Progenitor cell of endocrine pancreas (in vitro differentiated cells): ENCODE measurements at places on chromosomes 7 and 10.

DNA sequence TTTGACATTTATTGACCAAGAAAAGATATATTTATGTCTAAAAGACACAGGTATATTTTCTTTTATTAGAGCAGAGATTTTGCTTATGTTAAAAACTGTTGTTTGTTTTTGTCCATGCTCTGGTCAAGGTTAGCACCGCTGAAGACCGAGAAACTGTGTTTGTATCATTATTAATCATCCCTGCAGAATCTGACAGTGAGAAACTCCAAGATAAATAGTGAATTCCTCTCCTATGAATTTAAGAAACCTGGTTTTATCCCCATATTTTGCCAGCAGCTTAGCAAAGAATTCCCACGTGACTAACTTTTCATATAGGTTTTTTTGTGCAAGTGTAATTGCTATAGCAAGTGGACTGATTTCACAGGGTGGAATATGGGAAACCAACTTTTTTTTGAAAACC is 77.6 kb downstream of the FRMD4A start:
- H3K36me3 ChIP-seq: no peaks in the 10 kb centered on the region
- H3K4me3 ChIP-seq: no peak overlapping the region
- H3K4me1 ChIP-seq: no peaks in the 10 kb centered on the region
- no peak overlapping the region for H3K27ac ChIP-seq
- no peak for DNase-seq

DNA sequence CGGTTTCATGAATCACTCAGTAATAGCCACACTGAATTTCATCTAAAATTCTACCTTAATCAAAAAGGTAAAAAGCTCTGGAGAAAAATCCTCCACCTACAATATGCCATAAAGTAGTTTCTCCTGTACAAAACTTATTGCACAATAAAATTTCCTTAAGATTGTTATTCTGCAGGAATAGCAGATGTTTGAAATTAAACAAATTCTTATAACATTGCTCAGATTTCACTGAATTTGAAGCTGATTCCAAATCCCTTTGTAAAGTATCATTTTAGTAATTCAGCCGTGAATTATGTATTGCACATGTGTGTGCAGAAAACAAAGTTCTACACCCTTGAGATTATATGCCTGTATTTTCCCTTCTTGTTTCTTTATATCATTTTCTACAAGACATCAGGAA is 123.8 kb downstream of the AMPH start:
- no peak overlapping the region for H3K27ac ChIP-seq
- DNase-seq: no peak
- no peaks in the 10 kb centered on the region for H3K36me3 ChIP-seq
- no peaks in the 10 kb centered on the region for H3K4me1 ChIP-seq
- H3K4me3 ChIP-seq: no peak overlapping the region

GRCh38 chr10:100647928-100648327 is 97.5 kb upstream of the PAX2 start:
- H3K27ac ChIP-seq: no peak overlapping the region
- no peaks in the 10 kb centered on the region for H3K4me1 ChIP-seq
- H3K4me3 ChIP-seq: no peak overlapping the region
- no peak for DNase-seq
- H3K27me3 ChIP-seq: peaks cover 78% of the 10 kb centered on the region

- H3K27me3 ChIP-seq: no peaks in the 10 kb centered on the region
- DNase-seq: no peak
- H3K4me3 ChIP-seq: no peak overlapping the region
- no peak overlapping the region for H3K27ac ChIP-seq
- H3K4me1 ChIP-seq: peaks cover 6% of the 10 kb centered on the region
- no peaks in the 10 kb centered on the region for H3K36me3 ChIP-seq
Measured at GRCh38 chr10:33484787-33485186, 150.3 kb upstream of the NRP1 start.

DNA sequence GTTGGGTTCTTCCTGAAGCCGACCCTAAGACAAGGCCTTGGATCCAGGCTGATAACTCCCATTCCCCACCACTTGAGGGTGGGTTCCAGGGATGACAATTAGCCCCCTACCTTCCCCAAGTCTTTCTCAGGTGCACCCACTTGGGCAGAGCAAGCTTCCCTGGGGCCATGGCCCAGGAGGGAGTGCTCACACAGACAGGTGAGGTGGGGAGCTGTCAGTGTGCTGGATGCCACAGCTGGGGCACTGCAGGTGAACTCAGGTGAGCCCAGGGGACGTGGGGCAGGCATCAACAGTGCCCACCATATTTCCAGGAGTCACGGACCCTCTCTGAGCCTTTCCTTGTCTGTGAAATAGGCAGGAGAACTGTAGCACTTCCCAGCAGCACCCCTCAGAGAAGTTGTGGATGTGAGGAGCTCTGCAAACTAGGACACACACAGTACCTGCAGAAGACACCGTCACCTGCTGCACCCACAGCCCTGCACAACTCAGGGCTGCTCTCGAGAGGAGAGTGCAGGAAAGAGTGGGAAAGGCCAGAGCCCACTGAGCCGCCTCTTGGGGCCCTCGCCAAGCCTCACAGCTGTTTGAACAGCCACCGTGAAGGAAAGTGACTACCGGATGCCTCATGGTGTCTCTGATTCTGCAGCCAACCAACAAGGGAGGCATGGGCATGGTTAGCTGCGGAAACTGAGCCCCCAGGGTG is 17.9 kb downstream of the SH3PXD2A start:
- no peaks in the 10 kb centered on the region for H3K27me3 ChIP-seq
- no peak for DNase-seq
- peaks cover 4% of the 10 kb centered on the region for H3K36me3 ChIP-seq
- peaks cover 58% of the 10 kb centered on the region for H3K4me1 ChIP-seq
- no peak overlapping the region for H3K4me3 ChIP-seq

GRCh38 chr7:135742371-135742770 is 6.2 kb downstream of the FAM180A start:
- H3K27ac ChIP-seq: no peak overlapping the region
- H3K36me3 ChIP-seq: no peaks in the 10 kb centered on the region

- no peaks in the 10 kb centered on the region for H3K36me3 ChIP-seq
- no peak overlapping the region for H3K27ac ChIP-seq
- no peak overlapping the region for H3K4me3 ChIP-seq
- H3K4me1 ChIP-seq: no peaks in the 10 kb centered on the region
- H3K27me3 ChIP-seq: no peaks in the 10 kb centered on the region
Measured at GRCh38 chr7:120998520-120998919, 10.0 kb downstream of the CPED1 start.

DNA sequence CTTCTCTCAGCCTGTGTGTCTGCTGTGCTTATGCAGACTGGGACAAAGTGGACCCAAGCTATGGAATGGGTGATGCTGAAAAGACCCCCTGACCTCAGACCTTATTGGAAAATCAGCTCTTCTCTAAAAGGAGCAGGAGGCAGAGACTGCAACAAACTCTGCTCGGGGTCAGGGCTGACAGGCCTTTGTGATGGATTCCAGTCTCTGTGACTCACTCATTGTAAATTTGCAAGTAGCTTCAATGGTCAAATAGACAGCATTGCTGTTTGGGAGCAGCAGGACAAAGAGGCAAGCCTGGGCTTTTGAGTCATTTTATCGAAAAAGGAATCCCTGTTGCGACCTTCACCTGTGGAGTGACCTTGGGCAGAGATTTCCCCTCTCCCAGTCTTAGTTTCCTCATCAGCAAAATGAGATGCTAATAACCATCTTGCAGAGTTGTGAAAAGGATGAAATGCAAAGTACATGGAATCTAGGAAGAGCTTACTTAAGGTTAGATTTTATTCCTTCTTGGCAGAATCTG is 26.1 kb upstream of the GPR26 start:
- peaks cover 30% of the 10 kb centered on the region for H3K27me3 ChIP-seq
- no peak overlapping the region for H3K27ac ChIP-seq
- no peaks in the 10 kb centered on the region for H3K4me1 ChIP-seq
- DNase-seq: no peak
- H3K36me3 ChIP-seq: no peaks in the 10 kb centered on the region

DNA sequence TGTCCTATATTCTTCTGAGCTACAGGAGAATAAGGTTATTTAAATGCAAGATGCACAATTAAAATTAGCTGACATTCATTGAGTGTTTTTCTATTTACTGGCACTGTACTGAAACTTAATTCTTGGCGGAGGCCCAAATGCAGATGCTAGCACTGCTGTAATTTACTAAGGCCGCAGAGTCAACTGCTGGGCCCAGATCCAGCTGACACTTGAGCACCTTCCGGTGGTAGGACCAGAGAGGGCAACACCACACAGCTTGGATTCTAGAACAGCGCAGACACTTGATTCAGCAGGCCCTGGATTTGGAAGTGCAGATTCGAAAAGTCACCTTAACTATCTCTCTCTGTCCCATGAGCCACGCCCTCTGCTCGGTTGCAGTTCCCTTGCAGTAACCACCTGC is 228.6 kb upstream of the TMEM72 start:
- H3K36me3 ChIP-seq: no peaks in the 10 kb centered on the region
- H3K27ac ChIP-seq: no peak overlapping the region
- peaks cover 5% of the 10 kb centered on the region for H3K27me3 ChIP-seq
- DNase-seq: no peak
- no peak overlapping the region for H3K4me3 ChIP-seq
- H3K4me1 ChIP-seq: no peaks in the 10 kb centered on the region

GRCh38 chr7:114889646-114890285 is 32.1 kb upstream of the MDFIC start:
- H3K4me1 ChIP-seq: no peaks in the 10 kb centered on the region
- no peaks in the 10 kb centered on the region for H3K36me3 ChIP-seq
- H3K27ac ChIP-seq: no peak overlapping the region
- H3K27me3 ChIP-seq: no peaks in the 10 kb centered on the region
- H3K4me3 ChIP-seq: no peak overlapping the region

GRCh38 chr10:73931767-73932619 is 21.1 kb downstream of the PLAU start:
- no peak overlapping the region for H3K4me3 ChIP-seq
- H3K4me1 ChIP-seq: peaks cover 13% of the 10 kb centered on the region
- DNase-seq: no peak
- no peaks in the 10 kb centered on the region for H3K36me3 ChIP-seq
- H3K27me3 ChIP-seq: peaks cover 18% of the 10 kb centered on the region
- H3K27ac ChIP-seq: no peak overlapping the region

GRCh38 chr7:148987751-148988512 is 40.4 kb downstream of the PDIA4 start:
- peaks cover 31% of the 10 kb centered on the region for H3K4me1 ChIP-seq
- H3K27ac ChIP-seq: peak overlapping the region; percentile 96
- peak overlapping the region; percentile 89 for H3K4me3 ChIP-seq
- H3K27me3 ChIP-seq: no peaks in the 10 kb centered on the region
- DNase-seq: no peak
- H3K36me3 ChIP-seq: no peaks in the 10 kb centered on the region

DNA sequence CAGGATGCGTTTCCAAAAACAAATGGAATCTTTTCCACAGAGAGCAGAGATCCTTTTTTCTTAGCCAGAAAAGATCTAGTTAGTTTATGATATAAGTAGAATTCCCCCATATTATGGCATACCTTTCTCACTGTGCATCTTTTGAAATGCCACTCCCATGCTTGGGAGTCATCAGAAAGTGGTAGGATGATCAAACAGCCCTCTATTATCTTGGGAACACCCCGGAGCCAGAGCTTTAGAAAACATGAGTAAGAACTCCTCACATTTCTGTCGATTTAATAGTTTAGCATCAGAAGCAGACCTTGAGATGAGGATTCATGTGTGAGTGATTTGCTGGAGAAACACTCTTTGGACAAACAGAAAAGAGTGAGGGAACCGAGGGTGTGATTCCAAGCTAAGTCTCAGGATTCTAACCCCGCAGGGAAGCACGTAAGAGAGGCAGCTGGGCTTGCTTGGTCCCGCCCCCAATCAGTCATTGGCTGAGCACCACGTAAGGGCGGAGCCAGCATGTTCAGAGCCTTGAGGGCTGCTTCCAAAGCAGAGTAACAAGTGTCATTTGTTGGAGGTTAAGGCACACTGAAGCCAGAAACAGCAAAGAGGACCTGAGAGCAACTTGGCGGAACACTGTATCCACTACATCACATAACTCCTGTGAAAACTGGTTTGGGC is 43.7 kb upstream of the NXPH1 start:
- H3K4me1 ChIP-seq: peaks cover 2% of the 10 kb centered on the region
- H3K36me3 ChIP-seq: no peaks in the 10 kb centered on the region
- DNase-seq: peak; percentile 44
- H3K27me3 ChIP-seq: no peaks in the 10 kb centered on the region
- H3K4me3 ChIP-seq: no peak overlapping the region

DNA sequence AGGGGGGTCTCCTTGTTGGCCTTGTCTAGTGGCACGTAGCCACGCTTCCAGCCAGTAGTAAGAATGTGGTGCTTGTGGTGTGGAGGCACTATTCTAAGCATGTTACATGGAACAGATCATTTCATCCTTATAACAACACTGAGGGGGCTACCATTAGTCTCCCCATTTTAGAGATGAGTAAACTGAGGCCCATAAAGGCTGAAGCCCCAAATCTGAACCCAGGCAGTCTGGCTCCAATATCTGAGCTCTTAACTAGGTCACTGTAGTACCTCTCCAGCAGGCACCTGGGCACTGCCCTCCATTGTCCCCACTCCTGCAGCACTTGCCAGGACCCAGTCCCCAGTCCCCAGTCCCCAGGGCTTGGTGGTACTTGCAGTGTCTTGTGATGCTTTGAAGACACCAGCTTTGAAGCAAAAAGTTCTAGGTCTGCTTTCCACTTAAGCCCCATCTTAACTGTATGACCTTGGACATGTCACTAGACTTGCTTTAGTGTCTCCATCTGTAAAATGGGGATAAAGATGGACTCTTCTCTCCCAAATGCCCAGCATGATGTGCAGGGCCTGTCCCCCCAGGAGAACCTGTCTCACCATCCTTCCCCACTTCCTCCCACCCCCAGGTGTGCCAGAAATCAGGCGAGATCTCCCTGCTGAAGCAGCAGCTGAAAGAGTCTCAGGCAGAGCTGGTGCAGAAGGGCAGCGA is 6.4 kb downstream of the LZTS2 start:
- peaks cover 6% of the 10 kb centered on the region for H3K36me3 ChIP-seq
- H3K27ac ChIP-seq: no peak overlapping the region

GRCh38 chr10:96714031-96714590 is 6.2 kb downstream of the PIK3AP1 start:
- H3K36me3 ChIP-seq: peaks cover 11% of the 10 kb centered on the region
- DNase-seq: no peak
- peaks cover 16% of the 10 kb centered on the region for H3K4me1 ChIP-seq
- no peak overlapping the region for H3K4me3 ChIP-seq
- H3K27ac ChIP-seq: no peak overlapping the region

- peaks cover 3% of the 10 kb centered on the region for H3K27me3 ChIP-seq
- no peak overlapping the region for H3K4me3 ChIP-seq
- no peak for DNase-seq
- H3K4me1 ChIP-seq: peaks cover 21% of the 10 kb centered on the region
- H3K27ac ChIP-seq: no peak overlapping the region
Measured at GRCh38 chr7:154906736-154907355, 96.1 kb downstream of the PAXIP1 start.

GRCh38 chr10:90205340-90205739 is 503.9 kb downstream of the KIF20B start:
- no peak for DNase-seq
- no peaks in the 10 kb centered on the region for H3K27me3 ChIP-seq
- H3K4me3 ChIP-seq: no peak overlapping the region
- H3K36me3 ChIP-seq: no peaks in the 10 kb centered on the region
- H3K27ac ChIP-seq: no peak overlapping the region

GRCh38 chr10:59894114-59894513 is 12.2 kb downstream of the CCDC6 start:
- no peak for DNase-seq
- peaks cover 3% of the 10 kb centered on the region for H3K36me3 ChIP-seq
- H3K4me1 ChIP-seq: peaks cover 52% of the 10 kb centered on the region
- no peak overlapping the region for H3K4me3 ChIP-seq
